ENCODE measurements at places on chromosomes 5 and 9. TPM values are rescaled to one million over a fixed set of nuclear protein-coding genes. Genes with fewer than 3 reads are reported as not detected.

ENTREP1 gene
- 0.14 TPM for total RNA-seq

KLHL3 gene
- total RNA-seq, result 2.8 TPM

GABRA1 gene
- total RNA-seq, result not detected

MELK gene
- total RNA-seq, result 57.0 TPM

OBP2B gene
- total RNA-seq, result not detected

GALNT12 gene
- 23.6 TPM for total RNA-seq

PCDH12 gene
- total RNA-seq, result not detected

ADAMTS2 gene
- 8.1 TPM for total RNA-seq

COL15A1 gene
- total RNA-seq, result 5.4 TPM

BNC2 gene
- total RNA-seq, result 35.2 TPM

CCDC180 gene
- 0.88 TPM for total RNA-seq

SCGB3A2 gene
- not detected for total RNA-seq

IFNE gene
- 22.3 TPM for total RNA-seq

Data from placental pericyte (primary cell).